ENCODE measurements at places on chromosomes 2 and 18.
A peak's percentile ranks its signal among the peaks of the same experiment; 100 is the strongest.

DNA sequence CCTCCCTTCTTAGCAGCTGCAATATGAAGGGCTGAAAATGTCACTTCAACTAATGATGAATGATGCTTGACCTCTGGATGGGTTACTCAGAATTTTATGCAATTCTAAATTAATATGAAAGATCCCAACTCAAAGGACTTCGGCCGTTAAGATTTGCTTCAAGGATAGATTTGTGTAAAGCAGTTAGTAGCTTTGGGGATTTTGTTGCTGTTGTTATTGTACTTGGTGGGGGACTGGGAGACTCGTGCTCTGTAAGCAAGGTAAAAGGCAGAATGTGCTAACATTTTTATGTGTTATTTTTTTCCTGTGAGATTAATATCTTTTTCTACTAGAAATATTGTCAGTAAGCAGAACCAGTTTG lies 478.8 kb downstream of the ARHGAP15 start:
- DNase-seq = no peak

- DNase-seq = peak; percentile 96
Measured at GRCh38 chr2:100291152-100291970, 30.9 kb downstream of the LONRF2 start.

DNA sequence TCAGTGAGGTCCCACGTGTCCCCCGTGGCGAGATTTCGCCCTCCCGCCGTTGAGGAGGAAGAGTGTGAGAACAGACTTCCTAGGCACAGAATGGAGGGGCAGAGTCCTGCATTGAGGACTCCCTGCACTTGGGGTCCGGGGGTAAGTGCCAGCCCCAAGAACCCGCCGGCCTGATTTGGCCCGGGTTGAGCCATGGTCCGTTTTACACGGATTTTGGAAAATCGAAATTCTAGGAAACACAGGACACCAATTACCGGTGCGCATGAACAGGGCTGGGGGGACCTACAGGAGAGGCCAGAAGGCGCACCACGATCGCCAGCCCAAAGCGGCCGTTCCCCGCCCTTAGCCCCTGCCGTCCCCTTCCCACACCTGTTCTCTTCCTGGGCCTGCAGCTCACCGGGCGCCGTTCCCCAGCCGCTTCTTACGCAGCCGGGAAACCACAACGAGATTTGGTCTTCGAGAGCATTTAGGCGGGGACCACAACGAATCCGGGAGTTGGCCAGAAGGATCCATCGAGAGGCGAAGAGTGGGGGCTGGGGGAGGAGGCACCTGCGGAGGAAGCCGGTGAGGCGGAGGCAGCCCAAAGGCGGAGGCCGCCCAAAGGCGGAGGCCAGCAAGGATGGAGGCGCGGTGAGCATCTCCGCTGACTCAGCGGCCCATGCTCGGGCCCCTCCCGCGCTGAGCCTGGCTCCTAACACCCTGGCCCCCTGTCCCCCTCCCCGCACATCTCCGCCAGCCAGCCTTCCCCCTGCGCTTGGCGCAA lies 464 bp upstream of the TLX2 start:
- no peak for DNase-seq

DNA sequence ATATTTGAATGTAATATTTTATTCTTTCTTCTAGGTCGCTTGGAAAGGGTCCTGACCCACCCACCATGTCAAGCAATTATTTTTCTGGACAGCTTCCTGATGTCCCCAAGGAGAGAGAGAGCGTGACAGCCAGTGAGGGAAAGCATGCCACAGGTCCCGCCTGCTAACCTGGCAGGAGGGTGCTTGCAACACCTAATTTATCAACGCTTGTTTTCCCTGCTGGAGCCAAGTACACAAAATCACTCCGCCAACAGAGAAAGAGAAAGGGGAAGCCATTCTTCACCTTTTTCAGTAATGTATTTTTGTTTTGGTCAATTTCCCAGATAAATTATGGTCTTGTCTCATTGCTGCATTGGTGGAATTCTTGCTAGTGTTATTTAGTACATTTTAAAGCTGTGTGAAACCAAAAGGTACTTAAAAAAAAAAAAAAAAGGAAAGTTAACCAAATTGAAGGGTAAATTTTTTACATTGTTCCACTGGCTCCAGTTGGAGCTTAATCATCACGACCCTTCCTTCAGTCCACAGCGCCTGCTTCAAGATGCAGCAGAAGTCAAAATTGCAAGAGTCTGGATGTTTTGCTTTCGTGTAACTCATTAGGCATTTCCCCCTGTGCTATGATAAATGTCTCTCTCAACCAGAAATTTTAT lies 88.5 kb upstream of the COPS8 start:
- DNase-seq = no peak

DNA sequence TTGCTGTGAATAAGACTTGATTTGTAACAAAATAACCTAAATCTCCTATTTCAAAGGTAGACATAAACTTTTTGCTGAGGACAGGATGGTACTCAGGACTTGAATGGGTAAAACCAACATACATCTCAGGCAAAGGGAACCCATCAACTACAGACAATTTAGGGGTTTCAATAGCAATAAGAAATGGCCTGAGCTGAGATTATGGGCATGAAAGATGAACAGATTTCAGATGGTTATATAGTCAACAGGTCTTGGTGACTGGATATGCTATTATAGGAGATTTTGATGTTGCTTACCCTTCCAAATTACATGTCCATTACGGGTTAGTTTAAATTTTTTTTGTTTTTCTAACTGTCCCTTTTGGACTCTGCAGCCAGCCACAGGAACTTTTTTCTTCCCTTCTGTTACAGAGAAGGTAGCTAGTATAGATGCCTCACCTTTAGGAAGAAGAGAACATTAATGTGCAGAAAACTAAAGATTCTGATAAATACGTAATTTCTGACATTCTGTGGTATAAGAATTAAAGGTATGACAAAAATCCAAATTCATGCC lies 4.6 kb downstream of the RPS27A start:
- no peak for DNase-seq

DNA sequence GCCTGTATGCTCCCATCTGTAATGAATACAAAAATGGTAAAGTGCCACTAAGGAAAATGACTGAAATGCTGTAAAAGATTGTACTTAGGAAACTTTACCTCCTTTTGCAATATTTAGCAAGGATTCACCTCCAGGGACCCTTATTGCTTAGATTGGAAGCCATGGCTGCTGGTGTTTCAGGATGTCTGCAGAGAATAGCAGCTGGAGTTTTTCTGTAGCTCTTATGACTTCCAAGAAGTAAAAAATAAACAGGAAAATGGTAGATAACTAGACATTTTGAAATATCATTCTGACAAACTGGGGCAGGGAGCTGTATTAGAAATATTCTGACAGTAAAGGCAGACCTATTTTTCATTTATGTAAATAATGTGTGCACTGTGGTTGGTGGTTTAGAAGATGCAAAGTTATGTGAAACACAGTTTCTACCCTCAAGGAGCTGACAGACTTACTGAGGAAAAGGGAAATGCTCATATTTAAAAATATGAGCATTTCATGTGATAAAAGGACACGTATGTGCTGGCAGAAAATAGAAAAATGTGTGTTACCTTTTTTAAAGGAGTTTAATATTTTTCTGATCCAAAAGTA lies 224.9 kb upstream of the BOD1L2 start:
- DNase-seq = no peak

GRCh38 chr18:25517881-25518715 lies 166.1 kb upstream of the ZNF521 start:
- no peak for DNase-seq

- DNase-seq = peak; percentile 96
Measured at GRCh38 chr2:234257859-234258561, 207.5 kb downstream of the SPP2 start.

- no peak for DNase-seq
Measured at GRCh38 chr18:44799907-44800421, 119.3 kb downstream of the SETBP1 start.

GRCh38 chr2:7595206-7595605 lies 678.0 kb downstream of the RNF144A start:
- no peak for DNase-seq

DNA sequence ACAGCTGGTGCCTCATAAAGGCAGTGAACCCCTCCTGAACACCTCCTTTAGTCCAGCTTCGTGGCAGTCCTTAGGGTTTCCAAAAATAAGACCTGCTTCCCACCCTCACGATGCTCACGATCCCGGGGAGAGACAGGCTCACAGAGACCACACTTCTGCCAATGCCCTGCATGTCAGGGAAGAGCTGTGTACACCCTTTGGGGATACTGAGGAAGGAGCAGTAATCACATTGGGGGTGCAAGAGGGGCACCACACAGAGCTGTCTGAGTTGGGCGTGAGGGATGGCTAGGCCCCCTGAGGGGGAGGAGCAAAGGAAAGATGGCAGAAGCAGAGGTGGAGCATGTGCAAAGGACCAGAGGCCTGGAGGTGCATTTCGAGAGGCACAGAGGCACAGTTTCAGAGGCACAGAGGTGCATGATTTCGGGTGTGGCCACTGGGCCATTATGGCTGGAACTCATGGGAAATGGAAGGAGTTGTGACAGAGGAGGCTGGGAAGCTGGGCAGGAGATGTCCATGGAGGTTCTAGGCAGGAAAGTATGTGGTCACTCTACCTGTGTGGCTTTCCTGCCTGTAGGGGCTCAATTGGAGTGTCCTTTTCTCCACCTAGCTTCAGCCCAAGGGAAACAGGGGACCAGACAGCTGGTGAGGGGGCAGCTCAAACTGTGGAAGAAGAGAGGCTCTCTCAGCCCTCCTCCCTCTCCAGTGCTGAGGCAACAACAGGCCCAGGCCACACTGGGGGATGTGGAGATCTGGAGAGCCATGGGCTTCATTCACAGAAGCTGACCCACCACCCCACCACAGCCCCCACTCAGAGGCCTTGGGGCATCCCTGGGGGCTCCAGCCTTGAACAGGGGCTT lies 115.9 kb downstream of the CAPN13 start:
- no peak for DNase-seq

DNA sequence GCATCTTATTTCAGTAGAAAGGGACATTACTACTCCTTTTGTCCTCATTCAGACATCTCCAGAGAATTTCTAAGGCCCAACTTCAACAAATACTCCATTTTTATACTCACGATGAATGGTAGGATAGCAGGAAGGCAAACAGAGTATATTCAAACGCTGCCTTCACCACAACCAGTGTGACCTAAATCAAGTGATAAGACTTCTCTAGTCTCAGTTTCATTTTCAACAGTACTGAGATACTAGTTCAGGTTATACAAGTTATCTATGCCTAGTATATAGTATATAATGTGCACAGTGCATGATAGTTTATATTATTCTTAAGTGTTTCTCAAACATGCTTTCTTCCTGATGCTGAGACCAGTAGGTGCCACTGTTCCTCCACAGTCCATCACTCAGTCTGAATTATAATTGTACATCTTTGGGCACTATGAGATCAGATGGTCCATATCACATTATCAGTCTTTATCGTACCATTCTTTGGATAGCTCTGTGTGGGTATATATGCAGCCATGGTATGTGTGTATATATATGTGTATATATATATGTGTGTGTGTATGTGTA lies 66.3 kb upstream of the RPE start:
- DNase-seq = no peak

DNA sequence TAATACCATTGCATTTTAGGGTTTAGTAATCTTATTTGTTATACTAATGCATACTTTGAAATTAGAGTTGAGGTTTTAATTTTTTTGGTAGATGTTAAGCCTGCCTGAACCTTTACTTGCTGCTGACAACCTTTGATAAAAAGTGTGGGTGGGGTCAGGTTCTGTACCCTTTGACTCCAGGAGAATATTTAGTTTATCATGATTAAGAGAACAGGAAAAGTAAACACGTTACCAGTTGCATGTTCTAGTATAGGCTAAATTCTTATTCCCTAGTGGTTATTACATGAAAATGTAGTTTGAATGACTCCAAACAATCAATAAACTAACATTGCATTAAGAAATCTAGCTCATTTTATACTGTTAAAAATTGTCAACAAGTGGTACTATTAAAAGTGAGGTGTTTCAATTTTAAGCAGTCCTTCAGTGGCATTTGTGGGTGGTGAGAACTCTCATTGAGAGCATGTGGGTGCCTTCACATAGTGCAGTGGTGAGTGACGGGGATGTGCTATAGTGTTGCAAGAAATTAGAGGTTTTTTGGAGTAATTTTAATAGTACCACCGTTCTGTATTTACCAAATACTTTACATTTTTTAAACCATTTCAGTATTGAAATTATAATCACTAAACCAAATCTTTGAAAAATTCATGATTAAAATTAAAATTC lies 29.9 kb downstream of the PHLPP1 start:
- DNase-seq = no peak

DNA sequence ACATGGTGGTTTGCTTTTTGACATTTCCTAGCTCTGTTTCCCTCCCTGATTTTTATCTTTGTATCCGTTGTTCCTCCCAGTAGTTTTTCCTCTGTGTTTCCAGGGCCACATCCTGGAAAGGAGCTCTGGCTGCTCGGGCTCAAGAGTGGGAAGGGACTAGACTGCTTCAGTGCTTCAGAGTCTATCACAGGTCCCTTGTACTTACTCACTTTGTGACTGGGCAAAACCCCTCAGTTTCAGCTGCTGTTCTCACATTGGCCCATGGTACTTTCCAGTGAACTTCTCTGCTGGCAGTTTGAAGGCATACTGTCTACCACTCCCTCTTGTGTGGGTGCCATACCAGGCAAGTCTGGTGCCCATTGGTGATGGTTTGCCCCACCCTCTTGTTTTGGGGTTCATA lies 7.5 kb upstream of the STAMBP start:
- DNase-seq = no peak

DNA sequence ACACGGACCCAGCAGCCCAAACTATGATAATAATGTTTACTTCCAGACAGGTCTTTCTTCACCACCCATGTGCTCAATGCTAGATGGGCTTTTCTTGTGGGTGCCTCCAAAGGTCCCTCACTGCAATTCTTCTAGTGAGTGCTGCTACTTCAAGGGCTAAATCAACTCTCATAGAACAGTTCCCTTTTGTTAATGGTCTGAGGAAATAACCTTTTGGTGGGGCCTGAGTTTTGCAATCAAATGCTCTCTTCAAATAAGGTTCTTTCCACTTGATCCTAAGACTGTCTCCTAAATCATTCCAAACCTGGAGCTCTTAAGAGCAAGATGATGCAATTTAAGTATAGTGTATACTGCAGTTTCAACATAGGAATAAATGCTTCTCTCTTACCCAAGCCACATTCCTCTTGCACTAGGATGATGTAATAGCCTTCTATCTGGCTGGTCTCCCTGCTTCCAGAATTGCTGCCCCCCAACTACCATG lies 6.0 kb downstream of the NEMP2 start:
- no peak for DNase-seq

- no peak for DNase-seq
Measured at GRCh38 chr2:238106698-238107524, 6.8 kb downstream of the ESPNL start.

GRCh38 chr2:13006426-13006825 lies 289.7 kb downstream of the TRIB2 start:
- DNase-seq = no peak

DNA sequence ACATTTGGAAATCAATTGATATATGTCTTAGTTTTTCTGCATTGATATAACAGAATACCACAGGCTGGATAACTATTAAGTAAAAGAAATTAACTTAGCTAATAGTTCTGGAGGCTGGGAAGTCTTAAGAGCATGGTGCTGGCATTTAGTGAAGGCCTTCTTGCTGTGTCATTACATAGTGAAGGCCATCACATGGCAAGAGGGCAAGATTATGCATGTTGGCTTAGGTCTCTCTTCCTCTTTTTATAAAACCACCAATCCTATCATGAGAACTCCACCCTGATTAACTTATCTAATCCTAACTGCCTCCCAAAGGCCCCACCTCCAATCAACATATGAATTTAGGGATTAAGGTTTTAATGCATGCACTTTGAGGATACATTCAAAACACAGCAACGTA lies 225.5 kb upstream of the VRK2 start:
- no peak for DNase-seq

GRCh38 chr18:3671176-3671575 lies 221.2 kb downstream of the TGIF1 start:
- no peak for DNase-seq

All from HFF-Myc (cell line).